ENCODE measurements at places on chromosomes 12 and 14.

DNA sequence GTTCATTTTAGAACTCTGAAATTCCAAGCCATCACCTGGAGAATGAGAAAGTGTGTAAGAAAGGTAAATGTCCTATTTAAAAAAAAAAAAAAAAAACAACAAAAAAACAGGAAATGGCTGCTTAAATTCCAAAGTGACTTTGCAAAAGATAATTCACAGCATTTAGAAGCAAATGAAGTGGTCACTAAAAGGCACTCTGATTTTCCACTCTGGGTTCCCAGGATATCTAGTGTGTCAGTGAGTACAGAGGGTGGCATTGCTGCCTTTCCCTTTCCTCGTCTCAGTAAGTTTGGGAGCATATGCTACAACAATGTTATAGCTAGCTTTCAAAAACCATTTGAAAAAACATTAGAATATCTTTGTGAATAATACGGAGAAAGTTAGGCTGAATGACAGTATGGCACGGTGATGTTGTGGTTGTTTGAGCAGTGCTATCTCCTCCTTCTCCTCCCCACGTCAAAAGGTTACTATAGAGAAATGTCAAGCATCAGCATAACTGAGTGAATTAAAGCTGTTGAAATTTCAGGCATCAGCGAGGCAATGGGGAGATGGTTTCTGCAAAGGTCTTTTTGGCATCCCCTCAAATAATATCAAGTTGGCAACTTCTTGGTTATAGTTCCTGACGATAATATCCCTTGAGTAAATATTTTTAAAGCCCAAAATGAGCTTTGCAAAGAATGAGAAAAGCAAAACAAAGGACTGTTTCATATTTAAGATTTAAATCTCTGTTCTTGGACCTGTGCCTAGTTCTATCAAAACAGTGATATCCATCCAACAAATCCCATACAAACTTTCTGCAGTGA is 164.5 kb upstream of the E2F7 start:
- DNase-seq, result no peak

GRCh38 chr12:5510251-5510805 is 78.4 kb downstream of the NTF3 start:
- no peak for DNase-seq

DNA sequence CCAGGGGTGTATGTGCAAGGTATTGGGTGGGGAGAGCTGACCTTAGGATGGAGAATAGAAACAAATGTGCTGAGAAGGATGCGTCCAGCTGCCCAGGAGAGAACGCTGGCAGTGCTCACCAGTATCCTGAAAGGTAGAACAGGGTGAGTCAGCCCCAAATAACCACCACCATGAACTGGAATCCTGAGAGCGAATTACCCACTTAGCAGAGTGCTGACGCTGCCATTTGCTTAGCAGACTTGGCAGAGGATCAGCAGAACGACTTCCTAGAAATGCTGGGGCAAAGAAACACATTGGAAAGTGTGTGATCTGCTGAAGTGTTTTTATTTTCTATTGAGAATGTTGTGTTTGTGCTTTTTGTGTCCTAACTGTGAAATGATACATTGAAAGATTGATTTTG is 213.6 kb downstream of the ADGRD1 start:
- no peak for DNase-seq

DNA sequence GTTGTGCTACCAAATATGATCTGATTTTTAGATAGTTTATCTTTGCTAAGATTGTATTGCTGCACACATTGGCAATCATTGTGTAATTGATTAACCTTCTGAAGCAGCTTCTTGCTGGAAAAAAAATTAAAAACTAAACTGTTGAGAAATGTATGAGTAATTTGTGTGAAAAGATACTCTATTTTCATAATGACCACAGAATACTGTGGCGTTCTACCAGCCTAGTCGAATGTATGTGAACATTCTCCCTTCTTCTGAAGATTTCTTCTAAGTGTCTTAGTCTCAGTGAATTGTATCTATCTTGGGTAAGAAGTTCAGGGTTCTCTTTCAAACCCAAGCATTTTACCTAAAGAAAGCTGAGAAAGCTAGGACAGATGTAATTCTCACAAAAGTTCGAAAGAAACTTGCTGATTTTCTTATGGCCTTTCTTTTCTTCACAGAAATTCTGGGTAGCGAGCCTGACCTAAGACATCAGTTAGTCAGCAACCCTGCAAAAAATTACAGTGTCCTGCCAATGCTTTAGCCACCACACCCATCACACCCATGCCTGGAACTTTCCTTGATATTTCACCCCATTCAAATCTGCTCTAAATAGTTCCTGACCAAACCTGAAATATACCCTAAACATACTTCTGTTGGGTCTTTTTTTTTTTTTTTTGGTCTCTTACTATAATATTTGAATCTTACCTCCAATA is 27.1 kb upstream of the C12orf71 start:
- no peak for DNase-seq

DNA sequence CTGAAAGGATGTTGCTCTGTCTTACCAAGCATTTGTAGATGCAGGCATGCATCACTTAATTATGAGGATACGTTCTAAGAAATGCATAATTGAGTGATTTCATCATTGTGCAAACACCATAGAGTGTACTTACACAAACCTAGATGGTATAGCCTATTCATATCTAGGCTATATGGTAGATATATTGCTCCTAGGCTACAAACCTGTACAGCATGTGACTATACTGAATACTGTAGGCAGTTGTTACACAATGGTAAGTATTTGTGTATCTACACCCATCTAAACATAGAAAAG is 75.9 kb downstream of the IFT81 start:
- no peak for DNase-seq

DNA sequence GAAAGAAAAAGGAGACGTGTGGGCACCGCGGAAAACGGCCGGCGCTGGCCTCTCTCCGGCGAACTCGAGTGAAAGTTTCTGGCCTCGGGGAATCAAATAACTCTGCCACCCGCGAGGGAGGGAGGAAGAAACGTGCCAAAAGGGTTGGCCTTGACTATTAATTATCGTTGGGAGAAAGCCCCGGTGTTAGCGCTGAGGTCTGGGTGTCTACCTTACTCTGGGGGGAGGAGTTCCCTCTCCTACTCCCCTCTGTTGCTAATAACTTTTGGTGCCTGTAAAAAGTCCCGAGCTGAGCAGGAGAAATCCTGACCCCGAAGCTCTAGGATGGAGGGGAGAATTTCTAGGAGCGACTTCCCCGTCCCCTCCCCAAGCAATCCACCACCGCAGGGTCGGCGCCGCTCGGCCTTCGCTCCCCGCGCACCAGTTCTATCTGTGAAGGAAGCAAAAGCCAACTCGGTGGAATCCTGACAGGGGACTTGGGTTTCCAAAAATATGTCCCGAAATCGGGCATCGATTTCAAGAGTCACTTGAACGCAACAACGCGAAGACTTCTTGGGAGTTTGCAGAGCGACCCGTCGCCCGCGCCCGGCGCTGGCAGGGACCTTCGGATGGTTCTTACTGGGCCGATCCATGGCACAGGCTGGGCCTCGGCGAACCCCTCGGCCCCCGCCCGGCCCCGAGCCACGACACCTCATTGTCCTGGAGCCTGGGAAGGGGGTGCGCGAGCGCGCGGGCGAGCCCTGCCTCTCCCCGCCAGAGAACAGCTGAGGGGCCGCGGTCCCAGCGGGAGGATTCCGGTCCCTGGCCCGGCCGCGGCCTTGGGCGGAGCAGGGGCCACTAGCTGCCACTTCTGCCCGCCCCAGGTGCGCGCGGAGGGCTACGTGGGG is 1.7 kb downstream of the OTX2 start:
- no peak for DNase-seq

DNA sequence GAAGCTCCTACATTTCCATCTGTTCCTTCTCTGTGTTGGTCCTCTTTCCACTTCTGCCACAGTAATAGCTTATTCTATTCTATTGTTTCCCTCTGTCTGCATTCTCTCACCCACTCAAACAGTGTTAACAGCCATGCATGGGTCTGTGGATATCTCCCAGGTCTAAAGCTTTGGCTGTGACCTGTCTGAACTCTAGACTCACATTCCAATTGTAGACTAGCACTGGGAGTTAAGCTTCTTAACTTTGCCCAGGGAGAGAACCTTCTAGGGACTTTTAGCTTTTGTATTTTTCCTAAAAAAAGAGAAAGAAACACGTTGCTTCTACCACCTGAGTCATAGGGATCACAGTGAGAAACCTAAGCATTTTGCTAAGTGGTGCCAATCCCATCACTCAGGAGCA is 36.7 kb downstream of the PTPRR start:
- no peak for DNase-seq

DNA sequence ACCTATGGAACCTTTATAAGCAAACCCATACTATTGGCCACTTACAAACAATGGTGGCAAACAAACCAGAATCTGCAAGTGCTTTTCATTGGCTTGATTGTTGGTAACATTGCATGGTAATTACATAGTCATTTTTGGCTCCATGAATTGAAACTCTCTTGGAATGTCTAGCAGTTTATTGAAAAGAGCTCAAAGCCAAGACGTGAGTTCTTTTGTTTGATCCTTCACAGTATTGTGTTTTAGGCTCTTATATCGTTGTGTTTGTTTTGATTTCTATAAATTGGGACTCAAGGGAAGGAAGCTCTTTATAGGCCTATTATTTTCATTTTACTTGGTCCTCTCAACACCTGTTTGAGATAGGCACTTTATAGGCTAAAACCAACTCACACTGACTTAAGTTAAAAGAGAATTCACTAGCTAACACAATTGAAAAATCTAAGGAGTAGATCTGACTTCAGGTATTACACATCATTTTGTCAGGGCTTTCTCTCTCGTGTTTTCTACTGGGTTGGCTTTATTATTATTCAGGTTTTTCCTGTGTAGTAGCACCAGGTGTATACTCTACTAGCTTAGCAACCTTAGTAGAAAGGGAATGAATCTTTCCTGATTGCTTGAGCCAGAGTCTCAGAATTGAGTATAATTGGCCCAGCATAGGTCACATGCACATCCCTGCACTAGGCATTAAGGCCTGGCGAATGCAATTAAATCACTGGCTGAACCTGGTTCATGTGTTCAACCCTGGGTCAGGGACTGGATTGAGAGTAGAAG is 341.4 kb downstream of the RAD51B start:
- no peak for DNase-seq
